ENCODE measurements at places on chromosomes 2 and 18.

GRCh38 chr2:142241016-142241415 lies 110.2 kb upstream of the LRP1B start:
- no peak for DNase-seq

- no peak for DNase-seq
These were observed 268.2 kb upstream of the ID2 start for GRCh38 chr2:8413589-8414135.

- DNase-seq, result no peak
These were observed 264.6 kb downstream of the PHLPP1 start for GRCh38 chr18:62979900-62980299.

DNA sequence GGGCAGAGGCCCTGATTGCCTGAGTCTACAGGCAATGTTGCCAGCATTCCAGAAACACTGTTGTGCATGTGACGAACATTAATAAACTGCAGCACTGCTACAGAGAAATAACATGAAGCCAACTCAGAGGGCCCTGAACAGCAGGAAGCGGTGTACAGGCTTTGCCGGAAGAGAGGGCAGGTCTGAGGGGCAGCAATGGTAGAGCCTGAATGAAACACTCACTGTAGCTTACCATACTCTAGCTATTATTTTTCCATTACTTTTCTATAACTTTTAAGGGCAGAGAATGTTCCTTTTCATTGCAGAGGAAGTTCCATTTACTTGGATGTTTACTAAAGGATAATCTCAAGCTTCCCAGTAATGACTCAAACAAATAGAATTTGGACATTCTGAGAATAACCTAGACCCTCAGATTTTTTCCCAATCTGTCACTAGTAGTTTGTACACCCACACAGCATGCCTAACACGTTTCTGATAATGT lies 150.4 kb downstream of the MTX2 start:
- DNase-seq, result no peak

DNA sequence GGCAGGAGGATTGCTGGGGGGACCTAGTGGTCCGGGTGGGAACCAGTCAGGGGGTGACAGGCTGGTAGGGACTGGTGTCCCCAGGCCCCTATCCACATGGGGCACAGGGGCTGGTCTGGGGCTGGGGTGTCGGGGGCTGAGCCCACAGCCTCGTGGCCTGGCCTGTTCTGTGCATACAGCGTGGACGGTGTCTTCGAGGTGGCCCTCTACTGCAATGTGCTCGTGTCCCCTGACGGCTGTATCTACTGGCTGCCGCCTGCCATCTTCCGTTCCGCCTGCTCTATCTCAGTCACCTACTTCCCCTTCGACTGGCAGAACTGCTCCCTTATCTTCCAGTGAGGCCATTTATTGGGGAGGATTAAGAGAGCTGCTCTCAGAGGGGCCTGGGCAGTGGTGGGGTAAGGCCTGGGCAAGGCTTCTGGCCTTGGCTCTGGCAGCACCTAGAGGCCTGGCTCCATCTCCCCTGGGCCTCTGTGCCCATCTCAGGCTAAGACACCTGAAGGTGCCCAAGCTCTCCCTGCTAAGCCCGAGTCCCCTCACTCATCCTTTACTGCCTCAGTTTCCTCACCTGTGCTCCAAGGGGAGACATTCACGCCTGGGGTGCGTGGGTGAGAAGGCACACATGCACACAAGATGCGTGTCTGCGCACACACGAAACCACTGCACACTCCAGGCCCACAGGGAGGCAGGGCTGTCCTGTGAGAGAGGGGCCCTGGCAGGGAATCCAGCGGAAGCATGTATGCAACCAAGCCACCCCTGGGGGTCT lies 1.9 kb downstream of the CHRNG start:
- no peak for DNase-seq

GRCh38 chr2:95366514-95366913 lies 36.0 kb upstream of the FAHD2A start:
- DNase-seq, result no peak

DNA sequence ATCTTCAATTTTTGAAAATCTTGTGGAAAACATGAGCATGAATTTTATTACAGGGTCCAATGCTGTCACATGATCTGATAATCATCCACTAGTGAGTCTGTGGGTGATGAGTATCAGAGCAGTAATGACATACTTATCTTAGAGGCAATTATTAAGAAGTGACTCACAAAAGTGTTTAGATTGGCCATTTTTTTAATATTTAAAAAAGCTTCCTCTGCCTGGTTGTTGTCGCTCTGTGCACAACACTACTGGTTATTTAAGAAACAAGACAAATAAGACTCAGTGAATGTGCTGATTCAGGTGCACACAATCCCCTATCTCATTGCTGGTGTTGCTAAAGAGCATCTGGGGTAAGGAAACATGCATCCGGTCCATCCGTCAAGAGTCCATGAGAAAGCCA lies 665.8 kb upstream of the ZEB2 start:
- DNase-seq, result no peak

- DNase-seq, result no peak
These were observed 830 bp downstream of the DNER start for GRCh38 chr2:229713371-229714079.

DNA sequence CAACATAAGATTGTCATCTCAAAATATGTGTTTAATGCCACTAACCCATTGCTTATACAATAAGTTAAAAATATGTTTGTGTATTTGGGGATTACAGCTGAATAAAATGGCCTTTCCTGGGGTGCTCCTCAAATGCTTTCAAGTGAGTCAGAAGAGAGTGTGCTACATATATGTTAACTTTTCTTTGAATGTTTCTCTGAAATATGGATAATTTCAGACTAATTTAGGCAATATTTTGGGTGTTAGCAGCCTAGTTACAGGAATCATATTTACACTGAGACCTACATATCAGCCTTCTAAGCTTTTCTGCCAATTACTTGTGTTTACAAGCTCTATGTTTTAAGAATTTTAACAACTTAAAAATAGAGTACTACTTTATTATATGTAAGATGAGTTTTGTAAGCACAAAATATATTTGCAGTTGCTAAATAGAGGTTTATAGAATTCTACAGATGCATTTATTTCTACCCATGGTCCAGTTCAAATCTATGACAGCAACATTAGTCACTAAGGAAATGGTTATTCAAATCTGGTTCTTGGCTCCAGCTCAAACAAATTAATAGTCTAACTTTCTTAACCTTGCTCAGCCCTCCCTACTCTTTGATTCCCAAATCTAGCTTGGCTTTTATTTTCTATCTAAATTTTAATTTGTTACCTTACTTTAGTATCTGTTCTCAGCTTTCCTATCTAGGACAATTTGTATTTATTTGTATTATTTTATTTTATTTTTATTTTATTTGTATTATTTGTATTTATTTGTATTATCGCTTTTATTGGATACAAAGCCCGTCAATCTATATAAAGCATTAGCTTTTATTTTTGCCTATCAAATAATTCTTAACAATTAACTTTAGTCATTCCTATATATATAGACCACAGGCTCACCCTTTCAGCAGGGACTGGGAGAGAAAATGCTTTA lies 48.9 kb downstream of the FSIP2 start:
- DNase-seq, result no peak

- no peak for DNase-seq
These were observed 97.2 kb upstream of the FAM136A start for GRCh38 chr2:70399046-70399445.

GRCh38 chr18:478681-479080 lies 21.8 kb downstream of the COLEC12 start:
- no peak for DNase-seq

DNA sequence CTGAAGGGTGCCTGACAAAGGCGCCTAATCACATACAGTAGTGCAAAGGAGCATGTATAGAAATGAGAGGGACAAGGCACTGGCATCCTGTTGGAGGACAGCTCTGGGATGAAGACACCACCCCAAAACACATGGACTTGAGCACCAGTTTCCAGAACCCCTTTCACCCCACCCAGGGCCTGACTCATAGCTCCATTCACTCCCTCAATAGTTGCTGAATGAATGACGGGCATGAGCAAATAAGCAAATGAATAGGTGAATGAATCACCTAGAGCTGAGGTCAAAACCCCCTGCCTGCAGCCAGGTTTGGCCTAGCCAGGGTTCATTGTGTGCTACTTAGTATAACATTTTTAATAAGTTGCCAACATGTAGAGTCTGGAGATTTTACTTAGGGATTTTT lies 66.3 kb downstream of the NRP2 start:
- no peak for DNase-seq

GRCh38 chr2:19702267-19702666 lies 199.5 kb downstream of the TTC32 start:
- DNase-seq, result no peak

DNA sequence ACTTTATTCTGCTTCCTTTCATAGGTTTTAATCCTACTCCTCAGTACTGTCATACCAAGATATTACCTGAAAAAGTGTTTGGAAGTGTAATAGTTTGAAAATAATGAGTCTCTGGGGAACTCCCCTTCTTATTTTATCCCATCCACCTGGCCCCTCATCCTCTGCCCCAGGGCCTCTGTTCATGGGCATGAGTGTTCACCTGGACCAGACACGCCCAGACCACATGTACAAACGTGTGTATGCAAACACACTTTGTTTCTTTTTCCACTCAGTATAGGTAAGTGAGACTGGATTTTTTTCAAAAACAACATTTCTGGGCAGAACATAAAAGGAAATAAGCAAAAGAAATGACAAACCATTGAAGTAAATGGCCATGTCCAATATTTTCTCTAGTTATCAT lies 62.1 kb upstream of the THSD7B start:
- DNase-seq, result no peak

DNA sequence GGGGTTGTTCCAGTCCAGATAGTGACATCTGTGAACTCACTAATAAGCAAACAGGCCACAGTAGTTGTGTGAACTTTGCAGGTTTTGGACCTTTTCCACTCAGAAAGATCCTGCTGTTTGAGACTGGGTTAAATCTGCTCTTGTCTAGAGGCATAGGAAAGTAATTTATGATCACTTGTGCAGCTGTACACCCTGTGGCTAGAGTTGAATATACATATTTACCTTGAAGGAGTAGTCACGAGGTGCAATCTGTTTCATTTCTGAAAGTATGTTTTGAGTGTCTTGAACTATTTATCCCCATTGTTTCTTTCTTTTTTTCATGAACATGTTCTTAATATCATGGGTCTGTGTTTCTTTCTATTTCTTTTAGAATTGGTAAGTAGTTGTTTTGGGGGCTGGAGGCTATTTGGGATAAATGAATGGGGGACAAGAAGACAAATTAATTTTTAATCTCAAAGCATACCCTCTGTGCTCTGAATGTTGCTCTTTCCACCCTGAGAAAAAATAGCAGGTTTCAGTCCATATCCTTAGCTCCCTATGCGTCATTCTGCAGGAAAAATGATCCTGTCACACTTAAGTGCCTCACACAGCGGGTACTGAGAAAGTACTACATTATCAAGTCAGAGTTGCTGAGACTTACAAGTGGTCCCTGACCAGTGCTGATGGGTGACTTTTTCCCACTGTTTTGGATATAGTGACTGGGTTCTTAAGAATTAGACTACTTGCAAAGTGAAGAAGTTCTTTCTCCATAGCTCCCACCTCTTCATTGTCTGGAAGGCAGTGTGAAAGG lies 28.2 kb downstream of the DCC start:
- no peak for DNase-seq

DNA sequence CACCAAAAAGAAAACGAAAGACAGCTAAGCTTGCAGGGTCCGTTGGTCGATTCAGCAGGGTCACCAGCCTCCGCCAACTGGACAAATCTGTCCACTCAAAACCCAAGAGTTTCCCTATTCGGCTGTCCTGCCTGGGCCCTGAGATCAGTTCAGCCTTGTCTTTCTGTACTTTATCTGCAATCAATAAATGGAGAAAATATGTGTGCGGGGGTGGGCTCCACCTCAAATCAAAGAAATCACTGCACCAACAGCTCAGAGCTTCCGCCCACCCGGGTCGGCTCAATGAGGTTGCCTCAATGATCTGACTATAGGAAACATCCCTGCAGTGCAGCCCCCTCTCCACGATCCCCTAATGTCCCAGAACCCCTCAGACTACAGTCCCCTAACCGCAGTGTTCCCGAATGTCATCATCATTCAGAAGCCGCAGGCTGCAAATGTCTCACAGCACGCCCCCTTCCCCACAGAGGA lies 447 bp downstream of the GGCX start:
- DNase-seq, result peak; percentile 44

Data from stimulated activated CD4-positive, alpha-beta T cell treated with anti-CD3 and anti-CD28 coated beads, Interleukin-2, amount 100 ng/mL, for 4 hours (primary cell).